ENCODE measurements at places on chromosomes 2 and 18. TPM values are rescaled to one million over a fixed set of nuclear protein-coding genes. Genes with fewer than 3 reads are reported as not detected.
A peak's percentile ranks its signal among the peaks of the same experiment; 100 is the strongest.

GRCh38 chr2:69989441-69990105 is 28.1 kb upstream of the ASPRV1 start:
- no peak overlapping the region for H3K27ac ChIP-seq
- no peak for DNase-seq
- no peaks in the 10 kb centered on the region for H3K4me1 ChIP-seq
- H3K4me3 ChIP-seq = no peak overlapping the region
- peaks cover 9% of the 10 kb centered on the region for H3K36me3 ChIP-seq
- H3K27me3 ChIP-seq = no peaks in the 10 kb centered on the region

- H3K4me1 ChIP-seq = no peaks in the 10 kb centered on the region
- no peaks in the 10 kb centered on the region for H3K36me3 ChIP-seq
- no peak overlapping the region for H3K27ac ChIP-seq
- no peaks in the 10 kb centered on the region for H3K27me3 ChIP-seq
- DNase-seq = no peak
Observed at GRCh38 chr2:198630384-198630783, 826.0 kb downstream of the PLCL1 start.

LHCGR gene
- total RNA-seq = 4.6 TPM

- peaks cover 35% of the 10 kb centered on the region for H3K4me1 ChIP-seq
- peak overlapping the region; percentile 92 for H3K4me3 ChIP-seq
- no peak for DNase-seq
Observed at GRCh38 chr2:27408601-27409320, 630 bp downstream of the PPM1G start.

- no peaks in the 10 kb centered on the region for H3K36me3 ChIP-seq
- H3K4me1 ChIP-seq = no peaks in the 10 kb centered on the region
- H3K4me3 ChIP-seq = no peak overlapping the region
- no peaks in the 10 kb centered on the region for H3K27me3 ChIP-seq
Observed at GRCh38 chr18:55641486-55641885, 53.5 kb upstream of the TCF4 start.

DNA sequence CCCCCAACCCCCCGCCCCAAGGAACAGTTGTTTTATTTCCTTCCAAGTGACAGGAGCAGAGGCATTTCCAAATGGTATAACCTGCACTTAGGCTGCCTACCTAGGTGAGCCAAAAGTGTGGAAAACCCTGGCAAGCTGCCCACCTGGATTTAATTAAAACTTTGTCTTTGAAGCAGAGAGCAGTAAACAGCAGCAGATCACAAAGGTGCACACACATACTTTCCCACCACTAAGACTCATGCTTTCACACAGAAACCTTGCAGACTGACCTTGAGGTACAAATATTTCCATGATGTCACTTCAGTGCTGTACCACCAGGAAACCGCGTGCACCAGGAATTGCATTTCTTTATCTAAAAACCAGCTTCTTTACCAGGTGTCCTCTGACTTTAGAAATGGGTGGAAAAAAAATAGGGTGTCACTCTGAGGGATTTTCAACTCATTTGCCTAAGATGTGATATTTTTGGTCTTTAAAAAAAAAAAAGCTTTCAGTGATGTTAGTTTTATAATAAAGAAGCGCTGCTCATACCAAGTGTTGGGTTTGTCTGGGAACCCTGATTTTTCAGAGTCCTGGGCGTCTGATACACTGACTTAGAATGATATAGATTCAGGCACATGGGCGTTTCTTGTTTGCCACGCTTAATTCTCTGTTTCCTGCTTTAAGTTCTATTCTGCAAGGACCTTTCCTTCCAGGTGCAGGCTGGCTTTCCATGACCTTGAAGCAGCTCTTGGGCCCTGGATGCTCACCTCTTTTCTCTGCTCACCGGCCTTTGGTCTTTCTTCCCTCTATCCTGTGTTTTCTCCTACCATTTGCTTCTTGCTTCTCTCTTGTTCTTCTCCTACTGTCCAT is 70.7 kb upstream of the BCL2L11 start:
- no peak overlapping the region for H3K27ac ChIP-seq
- H3K36me3 ChIP-seq = no peaks in the 10 kb centered on the region
- peak; percentile 45 for DNase-seq

GRCh38 chr18:45792506-45793263 is 32.8 kb upstream of the SIGLEC15 start:
- H3K36me3 ChIP-seq = no peaks in the 10 kb centered on the region
- no peak overlapping the region for H3K4me3 ChIP-seq

DNA sequence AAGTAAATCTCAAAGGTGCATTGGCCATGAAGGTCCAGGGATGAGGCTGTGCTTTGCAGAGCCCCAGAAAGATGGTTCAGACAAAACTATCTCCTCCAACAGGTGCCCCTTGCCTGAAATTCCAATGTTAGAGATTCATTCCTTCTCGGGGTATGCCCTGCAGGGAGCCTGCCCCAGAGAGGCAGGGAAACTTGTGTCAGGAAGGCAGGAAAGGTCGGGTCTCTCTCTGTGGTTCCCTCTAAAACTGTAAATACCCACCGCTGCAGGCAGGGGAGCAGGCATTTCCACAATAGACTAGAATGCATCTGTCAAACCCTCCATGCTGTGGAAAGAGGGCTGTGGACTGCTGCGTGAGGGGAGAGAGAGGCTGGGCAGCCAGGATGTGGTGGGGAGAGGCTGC is 207.8 kb upstream of the SMAD2 start:
- H3K4me3 ChIP-seq = no peak overlapping the region
- no peaks in the 10 kb centered on the region for H3K27me3 ChIP-seq
- H3K4me1 ChIP-seq = peaks cover 32% of the 10 kb centered on the region
- no peak overlapping the region for H3K27ac ChIP-seq
- no peaks in the 10 kb centered on the region for H3K36me3 ChIP-seq

DSG4 gene
- not detected for total RNA-seq

GRCh38 chr2:35873921-35874320 is 481.7 kb upstream of the CRIM1 start:
- no peak for DNase-seq
- no peaks in the 10 kb centered on the region for H3K4me1 ChIP-seq
- no peaks in the 10 kb centered on the region for H3K36me3 ChIP-seq
- no peak overlapping the region for H3K27ac ChIP-seq
- H3K27me3 ChIP-seq = no peaks in the 10 kb centered on the region

- H3K27me3 ChIP-seq = no peaks in the 10 kb centered on the region
- H3K27ac ChIP-seq = no peak overlapping the region
- H3K4me3 ChIP-seq = no peak overlapping the region
- H3K4me1 ChIP-seq = no peaks in the 10 kb centered on the region
- H3K36me3 ChIP-seq = no peaks in the 10 kb centered on the region
Observed at GRCh38 chr2:7618031-7618430, 700.8 kb downstream of the RNF144A start.

TSPYL6 gene
- total RNA-seq = not detected

DNA sequence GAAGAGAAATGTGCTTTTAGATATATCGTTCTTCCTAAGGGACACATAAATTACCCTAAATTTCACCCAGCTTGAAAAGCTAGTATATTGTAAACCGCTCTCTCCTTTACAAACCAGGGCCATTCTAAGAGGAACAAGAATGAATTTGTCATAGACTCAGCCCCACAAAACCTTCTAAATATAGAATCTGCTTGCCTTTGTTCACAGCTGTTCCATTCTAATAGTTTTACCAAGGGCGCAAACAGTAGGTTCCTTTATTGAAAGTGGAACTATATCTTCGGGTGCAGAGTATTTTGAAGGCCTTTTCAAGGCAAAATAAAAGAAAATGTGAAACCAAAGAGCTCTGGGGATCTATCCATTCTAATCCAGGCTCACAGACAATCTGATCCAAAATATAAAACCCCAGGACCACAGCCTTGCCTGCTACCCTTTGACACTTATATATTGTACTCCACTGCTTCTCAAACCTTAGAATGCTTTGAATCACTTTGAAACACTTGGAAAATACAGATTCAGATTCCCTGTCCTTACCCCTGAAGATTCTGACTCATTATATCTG is 316.8 kb downstream of the PAX3 start:
- no peak overlapping the region for H3K4me3 ChIP-seq
- H3K36me3 ChIP-seq = no peaks in the 10 kb centered on the region
- H3K4me1 ChIP-seq = no peaks in the 10 kb centered on the region
- no peak overlapping the region for H3K27ac ChIP-seq
- no peak for DNase-seq

DNA sequence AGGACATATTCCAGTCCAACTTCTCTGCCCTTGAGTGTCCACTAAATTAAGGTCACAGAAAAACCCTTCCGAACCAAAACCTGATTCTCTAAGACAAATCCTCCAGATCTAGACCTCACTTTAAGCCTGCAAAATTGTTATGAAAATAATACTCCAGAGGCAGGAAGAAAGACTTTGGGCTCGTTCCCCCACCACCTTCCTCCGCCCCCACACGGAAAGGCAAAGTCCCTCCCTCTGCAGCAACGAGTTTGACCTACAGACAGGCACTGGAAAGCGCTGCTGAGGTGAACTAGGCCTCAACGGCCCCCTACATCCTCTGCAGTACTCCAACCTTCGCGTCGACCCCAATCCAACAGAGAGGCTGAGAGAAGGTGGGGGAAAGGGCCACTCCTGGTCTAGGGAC is 808 bp downstream of the ATP5MC3 start:
- H3K4me1 ChIP-seq = peaks cover 24% of the 10 kb centered on the region
- no peaks in the 10 kb centered on the region for H3K27me3 ChIP-seq
- H3K4me3 ChIP-seq = peak overlapping the region; percentile 82
- no peak for DNase-seq

- no peaks in the 10 kb centered on the region for H3K36me3 ChIP-seq
- DNase-seq = no peak
- no peaks in the 10 kb centered on the region for H3K27me3 ChIP-seq
Observed at GRCh38 chr2:9004338-9005204, 1.1 kb upstream of the MBOAT2 start.

DNA sequence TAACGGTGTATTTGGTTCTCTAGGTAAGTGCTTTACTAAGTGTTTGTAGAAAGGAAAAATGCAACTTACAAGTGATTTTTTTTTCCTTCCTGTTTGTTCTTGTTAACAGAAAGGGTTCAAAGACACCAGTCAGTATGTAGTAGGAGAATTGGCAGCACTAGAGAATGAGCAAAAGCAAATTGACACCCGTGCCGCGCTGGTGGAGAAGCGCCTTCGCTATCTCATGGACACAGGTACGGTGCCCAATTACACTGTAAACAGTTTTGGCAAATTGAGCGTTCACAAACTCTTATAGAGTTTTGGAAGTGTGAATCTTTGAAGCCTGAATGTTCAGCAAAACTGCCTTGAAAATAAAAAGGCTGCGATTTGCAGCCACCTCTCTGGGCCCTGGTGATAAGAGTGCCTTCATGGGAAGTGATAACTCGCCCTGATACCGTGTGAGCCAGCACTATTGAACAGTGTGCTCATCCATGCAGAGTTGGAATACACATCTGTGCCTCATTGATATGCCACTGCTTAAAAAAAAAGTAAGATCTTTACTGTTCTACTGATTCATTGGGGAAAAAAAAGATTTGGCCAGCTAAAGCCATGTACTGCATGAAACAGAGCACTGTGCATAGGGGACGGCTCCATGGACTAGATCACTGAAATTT is 54.0 kb upstream of the OTX1 start:
- no peak overlapping the region for H3K27ac ChIP-seq
- no peaks in the 10 kb centered on the region for H3K4me1 ChIP-seq
- no peaks in the 10 kb centered on the region for H3K27me3 ChIP-seq
- H3K36me3 ChIP-seq = peaks cover 8% of the 10 kb centered on the region
- H3K4me3 ChIP-seq = no peak overlapping the region

- H3K4me1 ChIP-seq = peaks cover 92% of the 10 kb centered on the region
- peak overlapping the region; percentile 49 for H3K4me3 ChIP-seq
- no peaks in the 10 kb centered on the region for H3K27me3 ChIP-seq
- DNase-seq = no peak
Observed at GRCh38 chr2:219459460-219460311, 25.0 kb downstream of the SPEG start.

SLC4A3 gene
- total RNA-seq = 20.9 TPM

DNA sequence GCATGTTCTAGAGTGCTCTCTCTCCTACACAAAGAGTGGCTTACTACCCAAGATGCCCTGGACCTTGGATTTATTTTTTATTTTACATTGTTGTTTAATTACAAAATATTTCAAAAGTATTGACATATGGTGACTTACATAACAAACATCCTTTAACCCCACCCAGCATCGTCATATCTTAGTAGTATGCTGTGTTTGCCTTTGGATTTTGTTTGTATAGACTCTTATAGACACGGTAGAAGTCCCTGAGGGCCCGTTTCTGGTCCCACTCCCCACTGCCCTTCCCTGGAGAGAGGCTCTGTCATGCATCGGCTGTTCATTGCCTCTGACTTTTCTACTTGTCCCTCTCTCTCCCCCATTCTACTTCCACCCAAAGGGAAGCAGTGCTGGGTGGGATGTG is 112.0 kb downstream of the ZBTB7C start:
- peaks cover 54% of the 10 kb centered on the region for H3K4me1 ChIP-seq
- no peak overlapping the region for H3K27ac ChIP-seq
- no peak for DNase-seq
- H3K36me3 ChIP-seq = no peaks in the 10 kb centered on the region

- H3K4me3 ChIP-seq = no peak overlapping the region
- H3K27me3 ChIP-seq = peaks cover 23% of the 10 kb centered on the region
- DNase-seq = no peak
- H3K27ac ChIP-seq = no peak overlapping the region
Observed at GRCh38 chr2:170739507-170740046, 24.4 kb downstream of the SP5 start.

SCLY gene
- 13.6 TPM for total RNA-seq

SOWAHC gene
- 46.6 TPM for total RNA-seq

DNA sequence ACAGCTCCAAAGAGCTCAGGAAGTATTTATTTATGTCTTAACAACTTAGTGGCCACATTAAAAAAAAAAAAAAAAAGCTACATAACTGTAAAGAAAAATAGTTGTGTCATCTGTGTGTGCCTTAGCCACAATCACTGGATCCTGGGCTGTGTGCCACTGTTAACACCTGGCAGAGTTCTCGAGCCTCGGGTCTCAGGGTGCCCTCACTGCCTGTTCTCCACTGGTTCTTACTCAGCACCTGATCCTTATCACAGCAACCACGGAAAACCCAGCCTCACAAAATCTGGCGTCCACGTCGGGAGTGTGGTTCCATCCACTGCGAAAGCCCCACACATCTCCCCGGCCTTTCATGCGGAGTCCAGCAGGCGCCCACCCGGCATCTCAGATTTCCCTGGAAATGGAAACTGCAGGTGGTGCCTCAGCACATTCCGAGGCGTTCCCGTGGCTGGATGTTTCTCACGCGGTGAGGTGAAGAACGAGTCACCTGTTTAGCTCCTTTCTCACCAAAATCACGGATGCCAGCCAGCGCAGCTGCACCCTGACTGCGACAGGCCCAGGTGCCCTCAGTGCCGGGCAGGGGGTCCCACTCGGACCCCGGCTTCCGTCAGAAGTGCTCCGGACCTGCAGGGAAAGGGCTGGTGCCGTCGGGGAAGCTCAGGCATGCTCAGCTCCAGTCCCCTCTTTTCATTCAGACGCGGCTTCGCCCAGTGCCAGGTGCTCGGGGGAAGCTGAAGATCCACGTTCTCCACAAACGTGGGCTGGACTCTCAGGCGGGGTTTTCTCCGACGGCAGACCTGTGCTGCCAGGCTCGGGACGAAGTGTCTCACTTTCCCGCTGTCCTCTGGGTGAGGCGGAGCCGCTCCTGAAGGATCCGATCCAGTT is 198.7 kb upstream of the SALL3 start:
- DNase-seq = no peak
- no peak overlapping the region for H3K4me3 ChIP-seq
- H3K4me1 ChIP-seq = no peaks in the 10 kb centered on the region
- H3K27me3 ChIP-seq = no peaks in the 10 kb centered on the region

- H3K36me3 ChIP-seq = peaks cover 75% of the 10 kb centered on the region
- no peaks in the 10 kb centered on the region for H3K4me1 ChIP-seq
- no peak overlapping the region for H3K27ac ChIP-seq
- H3K27me3 ChIP-seq = no peaks in the 10 kb centered on the region
- H3K4me3 ChIP-seq = no peak overlapping the region
Observed at GRCh38 chr2:241177526-241178334, 10.7 kb upstream of the ANO7 start.

ICA1L gene
- total RNA-seq = 14.4 TPM
